AG04449 (cell line): ENCODE measurements at places on chromosomes 1 and 21.

GRCh38 chr1:231485029-231485784 lies 43.3 kb upstream of the TSNAX start:
- no peak for DNase-seq

DNA sequence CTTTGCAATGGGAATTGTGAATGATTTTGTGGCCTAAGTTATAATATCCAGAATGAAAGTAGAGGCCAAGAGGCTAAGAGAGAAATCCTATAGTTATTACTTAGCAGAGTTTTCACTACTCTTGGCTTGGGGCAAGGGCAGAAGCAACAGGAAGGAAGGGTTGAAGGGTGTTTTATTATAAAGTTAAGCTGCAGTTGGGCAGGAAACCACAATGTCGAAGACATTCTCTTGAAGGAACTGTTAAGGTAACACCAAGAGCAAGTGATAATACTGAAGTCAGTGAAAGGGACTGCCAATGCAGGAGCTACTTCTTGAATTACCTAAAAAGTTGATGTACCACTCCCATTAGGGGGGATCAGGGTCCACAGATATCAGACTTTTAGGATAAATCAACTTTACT lies 8.3 kb downstream of the XCL2 start:
- DNase-seq: no peak

- no peak for DNase-seq
Measured at GRCh38 chr1:232327899-232328298, 302.0 kb downstream of the SIPA1L2 start.

GRCh38 chr1:7265771-7266371 lies 480.6 kb downstream of the CAMTA1 start:
- DNase-seq: no peak

DNA sequence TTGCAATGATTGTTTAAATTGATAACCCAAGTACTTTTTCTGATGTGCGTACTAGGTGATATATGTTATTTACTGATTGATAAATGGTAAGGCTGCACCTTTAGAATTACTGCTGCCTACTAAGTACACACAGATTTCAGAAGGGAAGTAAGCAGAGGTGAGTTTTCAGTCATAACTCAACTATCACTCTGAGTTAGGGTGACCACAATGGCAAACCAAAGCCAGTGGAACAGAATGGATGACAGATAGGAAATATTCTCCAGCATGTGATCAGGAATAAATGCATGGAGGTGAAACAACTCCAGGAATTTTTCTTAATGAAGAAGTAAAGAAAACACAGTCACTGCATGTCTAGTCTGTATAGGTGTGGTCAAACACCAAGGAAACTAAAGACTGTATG lies 7.5 kb upstream of the KCNJ15 start:
- no peak for DNase-seq

GRCh38 chr1:225412803-225413351 lies 15.0 kb downstream of the LBR start:
- DNase-seq: no peak

- no peak for DNase-seq
Measured at GRCh38 chr1:48691429-48692001, 85.2 kb downstream of the BEND5 start.

DNA sequence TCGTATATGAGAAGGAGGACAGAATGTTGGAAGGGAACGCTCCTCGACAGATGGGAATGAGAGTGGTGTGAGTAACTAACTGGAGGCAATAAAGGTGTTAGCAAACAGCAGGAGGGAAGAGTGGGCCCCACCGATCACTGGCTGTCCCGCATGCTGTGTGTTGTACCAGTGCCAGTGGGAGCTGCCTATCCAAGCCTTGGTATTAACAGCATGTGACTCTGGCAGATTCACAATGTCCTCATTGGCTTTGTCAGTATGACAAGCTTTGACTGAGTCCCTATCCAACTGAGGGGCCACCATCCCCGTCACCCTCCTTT lies 188.3 kb downstream of the NRIP1 start:
- no peak for DNase-seq
